Stimulated activated CD8-positive, alpha-beta memory T cell treated with anti-CD3 and anti-CD28 coated beads, Interleukin-7, amount 100 ng/mL, for 1 hour (primary cell): ENCODE measurements at places on chromosomes 7 and 10.

DNA sequence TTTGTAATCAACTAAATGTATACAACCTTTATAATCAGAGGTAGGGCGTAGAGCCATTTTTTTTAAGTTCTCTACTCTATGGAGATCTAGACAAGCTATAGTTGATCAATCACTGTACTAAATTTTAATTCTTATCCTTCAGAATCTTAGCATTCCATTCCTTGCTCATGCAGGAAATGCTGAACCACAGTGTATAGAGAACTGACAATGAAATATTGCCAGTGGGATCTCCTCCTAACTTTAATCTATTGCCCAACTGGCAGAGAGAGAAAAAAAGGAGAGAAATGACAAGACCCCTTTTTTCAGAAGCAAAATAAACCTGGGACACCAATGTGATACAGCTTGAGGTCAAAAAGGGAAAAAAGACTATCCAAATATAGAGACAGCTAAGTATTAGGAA lies 26.4 kb upstream of the PPP3CB start:
- no peak for DNase-seq

- no peak for DNase-seq
Observed at GRCh38 chr10:97197030-97197500, 11.3 kb upstream of the SLIT1 start.

GRCh38 chr10:114347241-114347640 lies 57.1 kb downstream of the AFAP1L2 start:
- DNase-seq = no peak

GRCh38 chr7:130841416-130841815 lies 107.4 kb upstream of the KLF14 start:
- DNase-seq = no peak

DNA sequence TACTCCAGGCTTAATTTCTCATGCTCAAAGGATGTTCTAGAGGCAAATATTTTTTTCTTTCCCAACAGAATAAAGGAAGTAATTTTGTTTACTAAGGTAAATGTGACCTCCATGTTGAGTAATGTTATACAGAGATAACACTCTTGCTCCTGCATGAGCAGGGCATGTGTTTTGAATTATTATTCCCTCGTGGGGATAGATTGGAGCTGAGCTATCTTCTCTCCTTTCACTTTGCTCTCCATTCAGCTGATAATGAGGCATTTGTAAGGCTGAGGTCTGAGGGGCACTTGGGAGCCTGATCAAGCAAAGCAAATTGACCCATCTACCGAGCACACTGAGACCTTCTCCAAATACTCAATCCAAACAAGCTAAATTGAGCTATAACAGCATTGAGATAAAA lies 50.7 kb upstream of the GHITM start:
- no peak for DNase-seq

DNA sequence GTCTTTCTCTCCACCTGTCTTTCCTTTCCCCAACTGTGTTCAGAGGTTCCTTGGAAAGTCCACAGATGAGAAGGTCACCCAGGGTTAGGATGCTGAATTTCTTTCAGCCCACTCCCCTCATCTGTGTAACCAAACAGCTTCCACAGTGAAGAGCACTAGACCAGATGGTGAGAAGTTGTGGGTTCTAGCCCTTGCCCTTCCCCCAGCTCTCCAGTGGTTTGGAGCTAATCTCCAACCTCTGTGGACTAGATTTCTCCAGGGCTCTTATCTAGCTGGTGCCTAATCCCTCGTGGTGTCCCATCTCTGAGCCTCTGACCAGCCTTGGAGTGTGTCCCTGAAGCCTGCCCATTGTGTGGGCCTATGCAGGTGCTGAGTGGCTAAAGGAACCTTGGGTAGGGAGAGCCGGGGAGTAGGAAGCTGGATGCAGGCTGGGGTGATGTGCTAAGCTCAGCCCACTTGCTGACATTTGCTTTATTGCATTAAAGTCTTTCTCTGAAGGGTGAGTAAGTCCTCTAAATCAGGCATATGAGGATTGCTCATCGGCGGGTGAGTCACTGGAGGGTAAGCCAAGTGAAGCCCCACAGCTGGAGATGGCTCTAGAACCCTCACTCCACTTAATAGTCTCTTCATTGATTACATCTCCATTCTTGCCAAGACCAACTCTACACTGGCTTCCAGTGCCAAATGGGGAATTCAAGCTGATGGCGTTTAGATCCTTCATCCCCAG lies 14.9 kb downstream of the DUSP5 start:
- no peak for DNase-seq

- no peak for DNase-seq
Observed at GRCh38 chr7:36301914-36302771, 87.5 kb upstream of the ANLN start.

DNA sequence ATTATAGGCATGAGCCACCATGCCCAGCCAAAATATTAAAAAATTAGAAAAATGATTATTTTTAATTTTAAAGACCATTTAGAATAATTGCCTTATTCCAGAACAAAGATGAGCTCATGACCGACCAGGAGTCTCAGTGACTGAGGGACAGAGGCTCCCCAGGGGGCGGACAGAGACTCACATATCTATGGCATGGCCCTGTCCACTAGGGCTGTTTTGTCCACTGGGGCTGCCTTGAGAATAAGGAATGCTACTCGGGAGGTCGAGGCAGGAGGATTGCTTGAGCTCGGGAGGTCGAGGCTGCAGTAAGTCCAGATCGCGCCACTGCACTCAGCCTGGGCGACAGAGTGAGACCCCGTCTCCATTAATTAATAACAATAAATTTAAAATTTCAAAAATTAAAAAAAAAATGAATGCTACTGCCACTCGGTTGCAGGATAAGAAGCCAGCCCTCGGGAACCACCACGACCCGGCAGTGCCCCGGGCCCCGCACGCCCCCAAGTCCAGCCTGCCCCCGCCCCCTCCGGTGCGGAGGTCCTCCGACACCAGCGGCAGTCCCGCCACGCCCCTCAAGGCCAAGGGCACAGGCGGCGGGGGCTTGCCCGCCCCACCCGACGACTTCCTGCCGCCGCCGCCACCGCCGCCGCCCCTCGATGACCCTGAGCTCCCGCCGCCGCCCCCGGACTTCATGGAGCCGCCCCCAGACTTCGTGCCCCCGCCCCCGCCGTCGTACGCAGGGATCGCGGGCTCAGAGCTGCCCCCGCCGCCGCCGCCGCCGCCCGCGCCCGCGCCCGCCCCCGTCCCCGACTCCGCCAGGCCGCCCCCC lies 128.6 kb downstream of the APBB1IP start:
- DNase-seq = no peak

- no peak for DNase-seq
Observed at GRCh38 chr7:34620425-34620824, 37.6 kb upstream of the NPSR1 start.

DNA sequence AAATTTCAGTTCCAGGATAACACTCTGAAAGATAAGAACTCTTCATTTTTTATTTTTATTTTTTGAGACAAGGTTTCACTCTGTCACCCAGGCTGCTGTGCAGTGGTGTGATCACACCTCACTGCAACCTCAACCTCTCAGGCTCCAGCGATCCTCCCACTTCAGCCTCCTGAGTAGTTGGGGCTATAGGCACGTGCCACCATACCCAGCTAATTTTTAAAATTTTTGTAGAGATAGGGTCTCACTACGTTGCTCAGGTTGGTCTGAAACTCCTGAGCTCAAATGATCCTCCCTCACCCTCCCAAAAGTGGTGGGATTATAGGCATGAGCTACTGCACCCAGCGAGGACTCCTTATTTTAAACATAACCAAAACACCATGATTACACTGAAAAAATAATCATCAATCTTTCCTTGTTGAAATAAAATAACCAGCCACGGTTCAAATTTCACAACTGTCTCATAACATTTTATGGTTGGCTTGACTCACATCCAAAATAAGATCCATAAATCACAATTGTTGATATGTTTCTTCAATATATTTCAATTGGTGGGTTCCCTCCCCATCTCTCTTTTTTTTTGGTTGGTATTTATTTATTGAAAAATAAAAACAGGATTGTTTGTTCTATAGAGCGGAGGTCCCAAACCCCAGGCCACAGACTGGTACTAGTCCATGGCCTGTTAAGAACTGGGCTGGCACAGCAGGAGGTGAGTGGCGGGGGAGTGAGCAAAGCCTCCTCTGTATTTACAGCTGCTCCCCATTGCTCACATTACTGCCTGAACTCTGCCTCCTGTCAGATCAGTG lies 60.1 kb upstream of the FAM171A1 start:
- no peak for DNase-seq

DNA sequence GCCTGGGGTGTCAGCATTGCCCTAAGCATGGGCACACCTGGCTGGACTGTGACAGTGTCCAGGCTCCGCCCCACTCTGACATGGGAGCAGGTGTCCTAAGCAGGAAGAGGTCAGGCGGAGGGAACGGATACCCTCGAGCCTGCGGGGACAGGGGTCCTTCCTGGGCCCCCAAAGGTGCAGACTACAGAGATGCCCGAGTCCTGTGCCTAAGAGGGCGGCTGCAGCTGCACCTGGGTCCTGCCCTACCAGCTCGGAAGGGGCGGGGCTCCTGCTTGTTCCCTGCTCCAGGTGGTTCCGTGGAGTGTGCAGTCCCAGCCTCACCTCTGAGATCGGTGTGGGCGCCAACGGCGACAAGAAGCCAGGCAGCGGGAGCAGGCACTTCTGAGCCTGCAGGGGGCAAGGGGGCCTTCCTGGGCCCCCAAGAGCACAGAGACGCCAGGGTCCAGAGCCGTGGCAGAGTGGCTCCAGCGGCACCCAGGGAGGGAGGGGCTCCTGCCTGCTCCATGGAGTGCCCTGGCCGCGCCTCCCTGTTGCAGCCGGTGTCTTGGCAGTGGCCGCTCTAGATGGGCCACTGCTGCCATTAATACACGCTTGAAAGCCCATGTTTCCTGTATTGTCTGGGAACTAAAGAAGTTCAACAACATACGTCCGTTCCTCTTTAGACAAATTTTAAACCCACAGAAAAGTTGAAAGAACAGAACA lies 64.5 kb upstream of the CACNA2D1 start:
- no peak for DNase-seq

DNA sequence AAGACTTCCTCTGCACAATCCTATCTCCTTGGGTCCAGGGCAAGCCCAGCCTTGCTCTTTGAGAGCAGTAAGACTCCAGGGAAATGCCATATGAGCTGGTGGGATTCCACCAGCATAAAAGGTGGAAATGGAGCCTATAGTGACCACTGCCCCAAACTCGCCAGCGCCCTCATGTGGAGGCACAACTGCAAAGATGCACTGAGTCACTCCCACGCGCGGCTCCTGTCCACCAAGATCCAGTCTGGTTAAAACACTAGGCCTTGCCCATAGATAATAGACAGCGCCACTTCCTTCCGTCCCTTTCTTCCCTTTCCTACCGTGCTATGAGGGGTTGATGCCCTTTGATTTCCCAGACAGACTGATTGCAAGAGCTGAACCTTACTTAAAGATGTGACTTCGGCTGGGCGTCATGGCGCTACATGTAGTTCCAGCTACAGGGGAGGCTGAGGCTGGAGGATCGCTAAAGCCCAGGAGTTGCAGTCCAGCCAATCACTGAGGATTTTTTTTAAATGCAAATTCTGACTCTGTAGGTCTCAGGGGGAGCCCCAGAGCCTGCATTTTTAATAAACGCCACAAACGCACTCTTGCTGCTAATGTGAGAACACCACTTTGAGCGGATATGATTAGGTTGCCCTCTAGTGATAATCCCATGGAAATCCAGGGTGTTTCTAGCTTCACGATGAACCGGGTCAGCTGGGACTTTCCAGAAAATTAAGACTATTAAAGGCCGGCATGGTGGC lies 136.5 kb downstream of the EPC1 start:
- no peak for DNase-seq

- DNase-seq = no peak
Observed at GRCh38 chr7:11751315-11751714, 80.7 kb downstream of the THSD7A start.

DNA sequence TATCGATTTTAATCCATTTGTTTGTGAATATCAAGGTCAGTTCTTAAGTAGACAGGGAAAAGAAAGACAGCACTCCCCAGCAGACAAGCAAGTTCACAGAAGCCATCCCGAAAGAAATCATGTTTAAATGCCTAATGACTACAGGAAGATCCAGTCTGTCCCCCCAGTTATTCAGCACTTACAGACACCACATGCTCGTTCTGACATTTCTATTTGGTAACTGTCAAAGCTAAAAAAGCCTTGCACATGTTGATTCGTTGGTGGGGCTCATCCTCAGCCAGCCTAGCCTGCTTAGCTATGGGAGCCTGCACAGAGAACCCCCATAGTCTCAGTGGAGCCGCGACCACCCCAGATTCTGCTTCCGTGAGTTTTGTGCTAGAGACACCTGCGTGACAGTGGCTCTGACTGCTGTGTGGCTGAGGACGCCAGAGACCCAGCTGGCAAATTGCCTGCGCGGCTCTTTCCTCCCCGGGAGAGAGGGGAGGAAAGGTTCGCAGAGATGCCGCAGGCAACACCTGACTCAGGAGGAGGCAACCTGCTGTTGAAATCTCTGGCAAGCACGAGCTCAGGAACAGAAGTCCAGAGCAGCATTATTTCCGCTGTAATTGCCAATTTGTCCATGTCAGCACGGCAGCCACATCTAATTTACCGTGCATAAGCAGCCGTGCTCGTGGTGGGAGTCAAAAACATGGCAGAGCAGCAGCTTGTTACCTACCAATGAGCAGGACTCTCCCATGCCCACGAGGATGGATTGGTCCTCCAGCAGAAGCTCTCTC lies 194.2 kb downstream of the GPAM start:
- no peak for DNase-seq

- no peak for DNase-seq
Observed at GRCh38 chr10:63114031-63114814, 18.9 kb upstream of the NRBF2 start.

DNA sequence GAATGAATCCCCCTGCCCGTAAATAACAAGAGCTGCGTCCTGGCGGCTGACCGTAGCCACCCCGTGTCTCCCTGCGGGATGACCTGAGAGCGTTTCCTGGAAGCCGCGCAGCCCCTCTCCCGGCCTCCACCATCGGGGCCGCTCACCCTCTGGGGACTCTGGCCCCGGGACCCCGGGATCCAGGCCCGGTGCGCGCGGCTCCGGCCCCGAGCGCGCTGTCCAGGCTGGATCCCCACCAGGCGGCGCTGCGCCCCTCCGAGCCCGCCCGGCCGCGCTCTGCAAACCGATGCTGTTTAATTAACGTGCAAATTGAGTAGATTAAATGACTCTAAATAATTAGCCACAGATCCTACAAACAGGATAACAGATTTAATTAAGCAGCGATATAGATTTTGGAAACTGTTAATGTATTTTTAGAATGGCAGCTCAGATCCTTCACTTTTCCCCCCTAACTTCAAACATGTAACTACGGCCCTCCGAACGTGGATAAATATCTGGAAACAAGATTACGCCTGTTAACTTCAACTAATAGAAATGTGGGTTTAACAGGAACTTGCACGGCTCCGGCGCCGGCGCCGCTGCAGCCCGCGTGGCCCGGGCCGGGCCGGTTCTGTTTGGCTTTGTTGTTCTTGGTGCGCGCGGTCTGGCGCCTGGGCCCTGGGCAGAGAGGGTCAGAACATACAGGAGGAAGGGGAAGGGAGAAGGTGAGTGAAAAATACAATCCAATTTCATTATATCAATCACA lies 7.1 kb upstream of the UNCX start:
- DNase-seq = no peak
